ENCODE measurements at places on chromosomes 6 and 20. TPM values are rescaled to one million over a fixed set of nuclear protein-coding genes. Genes with fewer than 3 reads are reported as not detected.

Gene L3MBTL3
- 32.3 TPM for total RNA-seq

Gene SSTR4
- 0.55 TPM for total RNA-seq

Gene COL9A1
- total RNA-seq = 1.5 TPM

DNA sequence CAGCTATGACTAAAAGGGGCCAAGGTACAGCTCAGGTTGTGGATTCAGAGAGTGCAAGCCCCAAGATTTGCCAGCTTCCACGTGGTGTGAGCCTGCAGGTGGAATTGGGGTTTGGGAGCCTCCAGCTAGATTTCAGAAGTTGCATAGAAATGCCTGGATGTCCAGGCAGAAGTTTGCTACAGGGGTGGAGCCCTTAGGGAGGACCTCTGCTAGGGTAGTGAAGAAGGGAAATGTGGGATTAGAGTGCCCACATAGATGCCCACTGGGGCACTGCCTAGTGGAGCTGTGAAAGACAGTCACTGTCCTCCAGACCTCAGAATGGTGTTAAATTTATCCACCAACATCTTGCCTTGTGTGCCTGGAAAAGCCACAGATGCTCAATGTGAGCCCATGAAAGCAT, 255.1 kb downstream of the BMP2 start:
- DNase-seq = no peak

GRCh38 chr6:107360476-107360875, 98.9 kb downstream of the PDSS2 start:
- DNase-seq = no peak

GRCh38 chr6:108242721-108243120, 18.1 kb downstream of the SNX3 start:
- no peak for DNase-seq

DNA sequence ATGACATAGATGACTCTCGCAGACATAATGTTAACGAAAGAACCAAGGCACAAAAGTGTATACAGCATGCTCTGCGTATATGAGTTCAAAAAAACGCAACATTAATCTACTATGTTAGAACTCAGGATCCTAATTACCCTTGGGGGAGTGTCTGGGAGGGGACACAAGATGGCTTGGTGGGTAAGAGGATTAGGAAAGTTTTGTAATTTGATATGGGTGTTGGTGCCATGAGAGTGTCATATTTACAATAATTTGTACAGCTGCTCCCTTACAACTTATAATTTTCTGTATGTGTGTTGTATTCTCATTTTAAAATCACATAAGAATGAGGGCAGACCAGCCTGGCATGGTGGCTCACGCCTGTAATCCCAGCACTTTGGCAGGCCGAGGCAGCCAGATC, 38.6 kb downstream of the TFEB start:
- DNase-seq = no peak

DNA sequence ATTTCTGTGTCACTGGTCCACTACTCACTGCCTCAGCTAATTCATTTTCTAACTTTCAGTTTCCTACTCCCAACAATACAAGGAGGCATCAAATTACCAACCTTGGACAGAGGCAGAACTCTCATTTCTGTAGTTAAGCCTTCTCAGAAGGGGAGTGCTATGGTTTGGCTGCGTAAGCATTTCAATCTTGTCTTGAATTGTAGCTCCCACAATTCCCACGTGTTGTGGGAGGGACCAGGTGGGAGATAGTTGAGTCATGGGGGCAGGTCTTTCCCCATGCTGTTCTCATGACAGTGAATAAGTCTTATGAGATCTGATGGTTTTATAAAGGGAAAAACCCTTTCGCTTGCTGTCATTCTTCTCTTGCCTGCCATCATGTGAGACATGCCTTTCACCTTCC, 22.9 kb downstream of the HLA-DRA start:
- no peak for DNase-seq

DNA sequence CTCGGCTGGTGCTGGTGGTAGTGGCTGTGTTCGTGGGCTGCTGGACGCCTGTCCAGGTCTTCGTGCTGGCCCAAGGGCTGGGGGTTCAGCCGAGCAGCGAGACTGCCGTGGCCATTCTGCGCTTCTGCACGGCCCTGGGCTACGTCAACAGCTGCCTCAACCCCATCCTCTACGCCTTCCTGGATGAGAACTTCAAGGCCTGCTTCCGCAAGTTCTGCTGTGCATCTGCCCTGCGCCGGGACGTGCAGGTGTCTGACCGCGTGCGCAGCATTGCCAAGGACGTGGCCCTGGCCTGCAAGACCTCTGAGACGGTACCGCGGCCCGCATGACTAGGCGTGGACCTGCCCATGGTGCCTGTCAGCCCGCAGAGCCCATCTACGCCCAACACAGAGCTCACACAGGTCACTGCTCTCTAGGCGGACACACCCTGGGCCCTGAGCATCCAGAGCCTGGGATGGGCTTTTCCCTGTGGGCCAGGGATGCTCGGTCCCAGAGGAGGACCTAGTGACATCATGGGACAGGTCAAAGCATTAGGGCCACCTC, 8.8 kb downstream of the NPBWR2 start:
- DNase-seq = no peak
